GM04503 (cell line): ENCODE measurements at places on chromosomes 12 and 14.

DNA sequence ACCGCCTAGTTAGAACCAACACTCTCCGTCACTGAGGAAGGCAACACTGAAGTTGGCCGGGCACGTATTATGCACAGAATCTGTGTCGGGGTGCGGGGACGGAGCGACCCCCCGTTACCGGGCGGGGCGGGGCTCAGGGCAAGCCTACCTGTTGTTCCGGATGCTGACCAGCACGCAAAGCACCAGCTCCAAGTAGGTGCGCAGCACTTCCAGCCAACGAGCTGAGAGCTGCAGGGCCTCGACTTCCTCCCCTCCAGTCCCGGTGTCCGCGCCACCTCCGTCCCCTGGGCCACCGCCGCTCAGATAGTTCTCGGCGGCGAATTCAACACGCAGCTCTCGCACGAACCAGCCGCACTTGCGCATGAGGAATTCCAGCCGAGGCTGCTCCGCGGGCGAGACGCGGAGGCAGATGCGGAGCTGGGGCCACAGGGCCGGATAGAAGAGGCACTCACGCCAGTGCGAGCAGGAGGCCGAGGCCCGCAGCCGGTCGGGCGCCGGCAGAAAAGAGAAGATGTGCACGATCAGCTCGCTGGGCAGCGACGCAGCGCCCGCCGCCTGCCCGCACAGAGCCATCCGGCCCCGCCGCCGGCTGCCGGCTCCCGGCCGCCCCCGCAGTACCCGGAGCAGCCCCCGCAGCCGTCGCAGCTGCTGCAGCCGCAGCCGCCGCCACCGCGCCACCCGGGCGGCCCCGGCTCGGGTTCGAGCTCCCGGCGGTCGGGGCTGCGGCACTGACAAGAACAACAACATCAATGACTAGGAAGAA, 636 bp downstream of the FBXO33 start:
- no peak for DNase-seq

DNA sequence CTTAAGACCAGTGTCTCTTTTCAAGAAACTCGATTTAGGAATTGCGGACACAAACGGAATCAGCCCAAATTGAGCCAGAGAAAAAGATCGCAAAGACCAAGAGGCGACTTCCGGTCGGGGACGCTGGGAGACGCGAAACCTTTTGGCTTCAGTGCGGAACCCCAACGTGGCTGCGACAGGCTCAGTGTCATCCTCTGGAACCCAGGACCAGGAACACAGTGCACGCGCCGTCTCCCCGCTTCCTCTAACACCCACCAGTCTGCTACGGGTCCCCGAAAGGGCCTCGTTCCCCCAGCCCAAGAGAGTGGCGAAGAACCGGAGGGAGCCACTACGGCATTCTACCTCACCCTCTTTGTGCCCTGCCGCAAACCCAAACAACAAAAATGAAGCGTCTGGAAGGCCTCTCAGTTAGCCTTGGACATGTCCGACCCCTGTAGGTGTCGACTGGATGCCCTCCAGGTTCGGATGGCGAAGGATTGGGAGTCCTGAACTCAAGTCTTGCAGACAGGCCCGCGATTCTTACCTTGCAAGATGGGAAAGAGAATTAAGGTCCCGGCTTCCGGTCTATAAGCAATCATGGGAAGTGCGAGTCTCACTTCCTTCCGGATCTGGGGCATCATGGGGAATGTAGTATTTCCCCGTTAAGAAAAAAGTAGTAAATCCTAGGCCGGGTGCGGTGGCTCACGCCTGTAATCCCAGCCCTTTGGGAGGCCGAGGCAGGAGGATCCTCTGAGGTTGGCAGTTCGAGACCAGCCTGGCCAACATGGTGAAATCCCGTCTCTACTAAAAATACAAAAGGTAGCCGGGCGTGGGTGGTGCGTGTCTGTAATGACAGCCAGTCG, at the start of gene RPL6:
Gene RPL6, minus strand, starts transcription at position 542 of the 842 bp plus-strand sequence. CDS start 949 bp downstream, outside the sequence.
- DNase-seq: peak; percentile 81

DNA sequence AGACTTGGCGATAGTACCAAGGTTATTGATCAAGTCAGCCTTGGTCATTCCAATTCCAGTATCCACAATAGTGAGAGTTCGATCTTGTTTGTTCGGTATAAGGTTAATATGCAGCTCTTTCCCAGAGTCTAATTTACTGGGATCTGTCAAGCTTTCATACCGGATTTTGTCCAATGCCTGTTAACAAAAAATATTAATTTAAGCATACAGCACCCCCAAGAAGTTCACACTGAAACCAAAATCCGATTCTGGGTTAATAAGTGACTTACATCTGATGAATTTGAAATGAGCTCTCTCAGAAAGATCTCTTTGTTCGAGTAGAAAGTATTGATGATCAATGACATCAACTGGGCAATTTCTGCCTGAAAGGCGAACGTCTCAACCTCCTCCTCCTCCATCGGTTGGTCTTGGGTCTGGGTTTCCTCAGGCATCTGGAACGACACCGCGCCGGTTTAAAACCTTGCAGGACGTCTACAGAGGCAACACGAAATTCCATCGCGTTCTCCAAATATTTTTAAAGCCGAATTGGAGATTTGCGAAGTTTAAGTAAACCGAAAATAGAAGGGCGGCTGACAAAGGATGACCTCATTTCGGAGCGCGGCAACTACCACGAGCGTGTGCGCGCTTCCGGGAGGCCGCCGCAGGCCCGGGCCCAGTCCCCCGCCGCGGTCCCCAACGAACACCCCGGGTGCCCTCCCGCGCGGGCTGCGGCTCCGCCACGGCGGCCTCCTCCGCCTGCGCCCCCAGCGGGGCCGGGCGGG, 716 bp downstream of the HSP90AA1 start:
- DNase-seq: peak; percentile 19

GRCh38 chr14:55794655-55795595, 214.9 kb downstream of the KTN1 start:
- DNase-seq: no peak

DNA sequence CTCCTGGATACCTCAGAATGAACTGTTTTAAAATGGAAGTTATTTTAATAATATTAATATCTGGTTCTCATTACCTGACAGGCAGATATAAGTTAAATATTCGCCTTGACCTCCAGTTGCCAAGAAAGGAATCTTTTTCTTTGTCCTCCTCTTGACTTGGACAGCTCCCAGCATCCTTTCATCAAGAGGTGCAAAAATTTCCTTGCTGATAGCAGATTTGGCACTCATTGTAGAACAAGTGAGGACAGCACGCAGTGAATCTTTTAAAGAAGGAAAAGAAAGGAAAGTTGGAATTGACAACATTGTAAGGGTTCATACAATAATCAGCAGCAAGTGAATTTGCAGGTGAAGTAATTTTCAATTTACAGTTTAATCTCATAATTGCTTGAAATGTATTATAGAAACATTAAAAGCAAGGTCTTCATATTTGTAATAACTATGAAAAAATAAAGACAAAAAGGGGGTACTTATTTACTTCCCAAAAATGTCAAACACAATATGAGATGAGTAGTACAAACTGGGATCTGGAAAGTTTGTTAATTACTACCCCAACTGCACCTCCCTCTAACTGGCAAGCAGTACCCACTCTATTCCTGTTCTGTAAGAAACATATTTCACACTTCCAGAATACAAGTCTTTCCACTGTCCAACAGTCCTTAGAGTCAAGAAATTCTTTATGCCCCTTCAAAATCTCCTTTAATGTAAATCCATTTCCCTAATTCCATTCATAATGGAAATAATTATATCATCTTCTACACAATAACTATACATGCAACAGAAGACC, 75.2 kb downstream of the STXBP6 start:
- DNase-seq: no peak

- no peak for DNase-seq
Measured at GRCh38 chr14:81430235-81430634, 30.1 kb upstream of the STON2 start.
